ENCODE measurements at places on chromosomes 3 and 15. TPM values are rescaled to one million over a fixed set of nuclear protein-coding genes. Genes with fewer than 3 reads are reported as not detected.
A peak's percentile ranks its signal among the peaks of the same experiment; 100 is the strongest.

- DNase-seq: peak; percentile 36
Observed at GRCh38 chr15:88655800-88656488, 17.1 kb downstream of the ISG20 start.

DNA sequence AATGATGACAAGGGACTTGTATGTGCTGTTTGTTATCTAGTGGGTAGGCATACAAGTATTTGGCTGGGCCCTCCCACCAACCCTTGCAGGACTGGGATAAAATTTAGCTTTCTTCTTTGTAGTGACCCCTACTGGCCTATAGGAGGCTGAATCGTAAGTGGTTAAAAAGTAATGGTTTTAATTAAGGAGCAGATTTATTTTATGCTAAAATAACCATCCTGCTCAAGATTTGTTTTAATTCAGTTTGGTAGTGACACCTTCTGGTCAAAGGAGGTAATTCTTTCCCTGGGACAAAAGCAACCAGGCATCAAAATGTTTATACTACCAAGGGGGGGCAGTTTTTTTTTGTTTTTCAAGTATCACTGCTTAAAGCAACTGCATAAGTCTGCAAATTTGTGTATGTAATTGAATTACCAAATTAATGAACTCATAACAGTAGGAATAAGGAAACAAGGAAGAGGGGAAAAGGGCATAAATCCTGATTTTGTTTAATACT, 70.7 kb downstream of the TOP2B start:
- DNase-seq: no peak

The FURIN gene
- total RNA-seq: 232 TPM

DNA sequence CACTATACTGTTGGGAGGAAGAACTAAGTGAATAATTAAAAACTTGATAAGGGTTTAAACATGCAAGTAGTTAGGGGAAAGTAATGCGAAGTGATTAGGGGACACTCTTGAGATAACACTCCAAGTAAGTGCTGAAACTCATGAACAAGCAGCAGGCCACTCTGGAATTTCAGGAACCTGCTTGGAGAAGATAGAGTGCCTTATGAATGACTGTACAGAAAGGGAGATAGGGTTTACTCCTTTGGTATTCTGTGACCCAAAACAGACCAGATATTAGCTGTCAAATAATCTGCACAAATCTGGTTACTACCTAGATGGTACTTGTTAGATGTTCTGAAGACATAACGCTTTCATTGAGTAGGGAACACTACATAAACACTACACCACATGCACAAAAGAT, 85.6 kb downstream of the FRMD4B start:
- DNase-seq: no peak

- no peak for DNase-seq
Observed at GRCh38 chr3:27960133-27960532, 238.0 kb upstream of the EOMES start.

DNA sequence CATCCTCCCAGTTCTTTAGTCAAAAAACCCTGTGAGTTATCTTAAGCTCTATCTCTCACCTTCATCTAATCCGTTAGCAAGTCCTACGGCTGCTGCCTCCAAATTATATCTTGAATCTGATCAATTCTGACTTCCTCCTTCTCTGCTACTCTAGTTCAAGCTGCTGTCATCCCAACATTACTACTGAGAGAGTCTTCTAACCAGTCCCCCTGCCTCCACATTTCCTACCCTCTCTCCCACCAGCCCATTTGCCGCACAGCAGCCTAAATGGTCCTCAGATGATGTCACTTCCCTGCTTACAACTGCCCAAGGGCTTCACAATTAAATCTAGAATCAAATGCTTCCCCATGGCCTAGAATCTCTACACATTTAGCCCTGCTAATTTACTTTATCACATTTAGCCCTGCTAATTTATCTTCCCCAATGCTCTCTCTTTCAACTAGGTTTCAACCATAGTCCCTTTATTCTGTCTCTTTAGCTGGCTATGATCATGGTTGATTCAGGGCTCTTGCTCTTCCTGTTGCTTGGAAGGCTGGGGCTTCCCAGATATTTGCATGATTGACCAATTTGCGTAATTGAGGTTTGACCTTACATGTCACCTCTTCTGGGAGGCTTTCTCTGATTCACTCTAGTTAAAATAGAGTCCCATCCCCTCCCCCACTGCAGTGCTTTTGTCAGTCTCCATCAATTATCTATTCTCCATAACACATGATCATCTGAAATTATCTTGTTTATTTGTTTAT, 11.0 kb upstream of the ARL14 start:
- DNase-seq: no peak
